ENCODE measurements at places on chromosomes 2 and 18.

DNA sequence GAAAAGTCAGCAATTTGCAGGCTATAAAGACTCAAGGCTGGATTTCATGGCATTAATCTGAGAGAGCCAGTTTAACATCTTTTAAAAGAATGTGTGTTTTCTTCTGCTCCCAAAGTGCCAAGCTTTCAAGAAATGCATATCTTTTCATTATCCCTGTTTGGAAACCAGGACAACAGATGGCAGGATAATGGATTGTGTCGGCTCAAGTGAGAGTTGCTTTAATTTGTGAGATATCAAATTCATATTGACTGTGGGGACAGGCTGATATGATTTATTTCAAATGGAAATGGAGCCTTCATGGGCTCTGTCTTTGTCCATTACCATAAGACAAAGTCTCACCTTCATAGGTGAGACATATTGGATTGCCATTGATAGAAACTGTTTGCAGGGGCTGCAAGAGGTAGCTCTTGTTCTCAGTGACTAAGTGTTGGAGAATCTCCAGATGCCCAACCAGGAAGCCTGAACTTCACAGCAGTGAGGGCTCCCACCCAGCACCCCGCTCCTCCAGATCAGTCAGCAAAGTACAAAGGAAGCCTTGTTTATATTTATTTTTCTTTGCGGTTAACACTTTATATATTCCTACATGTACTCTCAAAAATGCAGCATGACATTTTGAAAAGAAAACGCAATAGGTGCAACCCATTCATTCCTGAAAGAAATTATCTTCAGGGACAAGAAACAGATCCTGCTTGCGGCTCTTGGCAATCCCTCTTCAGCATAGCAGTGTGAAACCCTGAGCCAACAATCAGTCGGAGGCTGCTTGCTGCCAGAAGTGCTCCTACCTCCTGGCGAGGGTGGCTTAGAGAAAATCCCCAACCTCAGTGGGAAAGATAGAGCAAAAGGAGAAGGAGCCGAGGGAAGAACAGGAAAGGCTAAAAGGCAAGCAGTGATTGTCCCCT, 65.8 kb upstream of the ATL2 start:
- no peak for DNase-seq

DNA sequence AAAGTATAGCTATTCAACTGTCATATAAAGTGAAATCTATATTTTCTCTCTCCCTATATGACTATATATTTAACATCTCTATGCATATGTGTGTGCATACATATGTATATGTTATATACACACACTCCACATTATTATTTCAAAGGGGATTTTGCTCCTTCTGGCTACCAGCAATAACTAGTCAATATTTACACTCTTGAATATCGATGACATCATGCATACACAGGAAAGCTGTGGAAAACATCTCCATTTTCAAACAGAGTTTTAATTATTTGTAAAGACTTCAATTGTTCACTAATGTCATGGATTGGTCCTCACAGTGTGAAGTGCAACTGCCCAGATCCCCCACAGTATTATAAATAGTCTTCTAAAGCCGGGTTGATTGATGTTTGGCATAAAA, 195.9 kb upstream of the TCF4 start:
- DNase-seq, result no peak

GRCh38 chr2:4831751-4832150, 860.4 kb upstream of the SOX11 start:
- no peak for DNase-seq

DNA sequence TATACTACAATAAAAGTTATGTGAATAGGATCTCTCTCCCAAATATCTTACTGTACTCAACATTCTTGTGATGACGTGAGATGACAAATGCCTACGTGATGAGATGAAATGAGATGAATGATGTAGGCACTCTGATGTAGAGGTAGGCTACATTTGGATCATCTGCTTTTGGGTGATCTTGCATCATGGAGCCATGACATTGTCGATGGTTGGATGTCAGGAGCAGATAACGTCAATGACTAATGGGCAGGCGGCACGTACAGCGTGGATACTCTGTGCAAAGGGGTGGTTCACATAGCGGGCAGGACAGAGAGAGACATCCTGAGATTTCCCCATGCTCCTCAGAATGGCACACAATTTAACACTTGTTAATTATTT, 40.8 kb upstream of the PPP1R1C start:
- DNase-seq, result no peak

Measured in ureter (tissue), 1 donor.